ENCODE measurements at places on chromosomes 1 and 21.

DNA sequence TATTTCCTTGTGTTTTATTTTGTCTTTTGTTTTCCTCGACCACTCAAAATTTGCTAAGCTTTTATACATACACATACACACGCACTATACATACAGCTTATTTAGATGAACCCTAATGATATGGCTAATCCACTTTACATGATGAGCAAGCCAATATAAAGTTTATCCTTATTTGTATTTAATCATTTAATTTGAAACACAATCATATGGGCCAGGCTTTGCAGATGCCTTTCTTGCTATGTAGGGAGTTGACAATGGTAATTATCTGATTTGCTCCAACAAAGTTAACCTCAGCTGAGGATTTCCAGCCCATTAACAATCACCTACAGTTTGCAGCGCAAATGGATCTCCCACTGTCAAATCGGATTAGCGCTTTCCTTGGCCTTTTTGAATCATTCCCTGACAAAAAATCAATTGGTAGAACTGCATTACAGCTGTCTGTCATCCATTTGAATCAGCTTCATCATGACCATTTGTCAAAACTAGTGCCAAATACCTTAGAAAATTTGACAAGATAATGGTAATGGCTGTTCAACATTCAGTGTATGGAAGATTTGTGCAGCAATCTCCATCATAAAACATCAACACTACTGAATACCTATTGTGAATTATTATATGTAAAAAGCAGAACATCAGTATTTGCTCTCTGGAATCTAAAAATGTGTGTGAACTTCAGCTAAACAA is 352.6 kb downstream of the MRPL39 start:
- H3K27ac ChIP-seq: no peak overlapping the region
- H3K4me1 ChIP-seq: no peaks in the 10 kb centered on the region
- H3K36me3 ChIP-seq: no peaks in the 10 kb centered on the region
- no peak for DNase-seq
- no peak overlapping the region for H3K4me3 ChIP-seq
- H3K27me3 ChIP-seq: no peaks in the 10 kb centered on the region

DNA sequence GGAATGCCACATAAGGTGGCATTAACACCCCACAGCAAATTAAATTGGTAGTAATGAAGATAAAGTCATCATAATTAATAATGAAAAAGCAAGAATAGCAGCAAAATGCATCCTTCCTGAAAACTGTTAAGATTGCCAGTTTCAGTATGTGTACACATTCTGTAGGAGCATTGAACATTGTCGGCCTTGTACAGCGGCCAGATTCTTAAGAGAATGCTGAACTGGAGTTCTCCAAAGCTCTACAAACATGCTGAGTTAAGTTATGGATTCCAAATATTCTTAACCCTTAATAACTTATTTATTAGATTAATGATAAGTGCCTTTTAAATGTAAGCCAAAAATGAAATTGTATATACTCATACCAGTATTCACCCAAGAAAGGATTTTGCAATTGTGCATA is 189.9 kb downstream of the AK5 start:
- H3K4me1 ChIP-seq: no peaks in the 10 kb centered on the region
- no peak for DNase-seq
- H3K4me3 ChIP-seq: no peak overlapping the region
- H3K27ac ChIP-seq: no peak overlapping the region
- no peaks in the 10 kb centered on the region for H3K36me3 ChIP-seq

DNA sequence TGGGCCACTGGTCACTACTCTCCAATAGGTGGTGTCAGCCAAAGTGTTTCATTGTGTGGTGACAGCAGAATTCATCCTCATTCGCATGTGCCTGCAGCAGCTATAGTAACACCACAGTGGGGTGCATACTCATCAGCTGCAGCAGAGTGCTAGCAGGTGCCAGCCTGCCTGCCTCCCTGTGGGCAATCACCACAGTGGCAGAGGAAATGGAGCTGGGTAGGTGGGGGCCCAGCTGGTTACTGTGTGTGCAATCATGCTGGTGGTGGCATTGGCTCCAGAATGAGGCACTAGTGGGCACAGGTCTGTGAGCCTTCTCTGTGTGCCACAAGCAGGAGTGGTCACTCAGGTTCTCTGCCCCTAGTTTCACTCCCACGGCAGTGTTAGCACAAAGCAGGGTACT is 579.2 kb downstream of the PTPRC start:
- no peak overlapping the region for H3K4me3 ChIP-seq
- H3K27me3 ChIP-seq: no peaks in the 10 kb centered on the region
- no peaks in the 10 kb centered on the region for H3K4me1 ChIP-seq
- no peak for DNase-seq
- H3K27ac ChIP-seq: no peak overlapping the region

DNA sequence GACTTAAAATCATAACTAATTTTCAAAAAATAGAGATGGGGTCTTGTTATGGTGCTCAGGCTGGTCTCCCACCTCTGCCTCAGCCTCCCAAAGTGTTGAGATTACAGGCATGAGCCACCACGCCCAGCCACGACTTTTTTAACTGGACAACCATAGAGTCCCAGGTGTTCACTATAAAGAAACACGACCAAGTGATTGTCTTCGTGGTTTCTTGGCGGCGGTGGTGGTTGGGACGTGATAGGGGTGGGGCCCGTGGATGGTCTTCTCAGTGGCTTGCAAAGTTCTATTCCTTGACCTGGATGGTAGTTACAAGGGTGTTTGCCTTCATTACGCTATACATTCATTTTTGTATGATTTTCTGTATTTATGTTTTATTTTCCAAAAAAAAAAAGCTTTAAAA is 34.6 kb upstream of the COX20 start:
- DNase-seq: no peak
- no peak overlapping the region for H3K4me3 ChIP-seq
- no peaks in the 10 kb centered on the region for H3K36me3 ChIP-seq
- peaks cover 5% of the 10 kb centered on the region for H3K4me1 ChIP-seq

DNA sequence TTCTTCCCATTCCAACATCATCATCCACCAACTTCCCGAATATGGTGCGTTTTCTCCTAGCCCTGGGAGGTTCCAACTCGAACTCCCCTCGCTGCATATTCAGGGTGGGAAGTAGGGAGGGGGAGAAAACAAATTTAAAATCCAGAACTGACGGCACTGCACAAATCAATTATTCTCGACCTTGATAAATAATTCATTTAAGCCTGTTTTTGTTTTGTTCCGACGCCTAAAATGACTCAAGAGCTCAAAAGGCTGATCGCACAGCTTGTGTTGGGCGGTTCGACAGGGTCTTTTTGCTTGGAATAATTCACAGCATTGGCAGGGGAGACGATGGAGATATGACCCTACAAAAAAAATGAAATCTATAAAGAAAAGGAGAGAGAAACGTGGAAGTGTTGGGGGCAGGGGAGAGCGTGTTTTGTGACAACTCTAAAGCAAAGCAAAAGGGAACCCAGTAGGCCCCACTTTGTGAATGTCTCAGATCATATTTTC is 3.1 kb upstream of the BARHL2 start:
- H3K4me3 ChIP-seq: no peak overlapping the region
- H3K36me3 ChIP-seq: peaks cover 33% of the 10 kb centered on the region
- no peak for DNase-seq
- peaks cover 33% of the 10 kb centered on the region for H3K4me1 ChIP-seq

GRCh38 chr1:44681905-44682882 is 7.7 kb downstream of the ARMH1 start:
- no peaks in the 10 kb centered on the region for H3K36me3 ChIP-seq
- peaks cover 3% of the 10 kb centered on the region for H3K27me3 ChIP-seq
- H3K4me1 ChIP-seq: peaks cover 4% of the 10 kb centered on the region

DNA sequence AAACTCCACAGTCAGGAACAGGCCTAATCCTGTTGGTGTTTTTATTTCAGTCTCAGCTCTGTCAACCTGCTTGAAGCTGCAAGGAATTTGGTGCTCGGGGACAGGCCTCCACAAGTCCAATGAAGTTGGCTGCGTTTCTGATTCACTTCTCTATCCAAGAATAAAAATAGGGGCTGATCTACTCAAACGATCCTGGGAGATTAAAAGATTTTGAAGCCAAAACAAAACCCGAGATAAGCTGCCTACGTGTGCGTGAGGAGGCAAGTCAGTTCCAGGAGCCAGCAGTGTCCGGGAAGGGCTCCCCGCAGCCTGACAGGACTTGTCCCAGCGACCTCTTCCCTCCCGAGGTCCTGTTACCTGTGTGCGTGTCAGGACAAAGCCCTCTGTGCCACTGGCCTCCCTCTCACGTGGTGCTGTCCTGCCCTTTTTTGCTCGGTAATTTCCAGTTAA is 98.0 kb downstream of the ETS2 start:
- no peaks in the 10 kb centered on the region for H3K4me1 ChIP-seq
- no peak for DNase-seq
- no peak overlapping the region for H3K4me3 ChIP-seq
- H3K36me3 ChIP-seq: no peaks in the 10 kb centered on the region
- H3K27ac ChIP-seq: no peak overlapping the region
- H3K27me3 ChIP-seq: peaks cover 3% of the 10 kb centered on the region

DNA sequence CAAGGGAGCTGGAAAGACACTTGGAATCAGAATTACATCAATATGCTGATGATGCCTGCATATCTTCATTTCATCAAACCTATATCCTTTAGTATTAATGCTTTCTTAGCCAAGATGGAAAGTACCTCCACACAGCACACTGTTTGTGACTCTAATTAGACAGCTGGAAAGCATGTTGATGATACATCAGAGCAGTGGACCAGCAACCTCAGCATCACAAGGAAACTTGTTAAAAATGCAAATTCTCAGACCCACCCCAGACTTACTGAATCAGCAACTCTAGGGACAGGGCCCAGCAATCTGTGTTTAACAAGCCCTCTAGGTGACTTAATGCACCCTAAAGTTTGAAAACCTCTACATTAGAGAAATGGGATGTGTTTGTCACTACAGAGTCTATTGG is 332.1 kb downstream of the DPYD start:
- DNase-seq: no peak
- no peaks in the 10 kb centered on the region for H3K27me3 ChIP-seq
- H3K27ac ChIP-seq: no peak overlapping the region
- no peaks in the 10 kb centered on the region for H3K4me1 ChIP-seq
- no peak overlapping the region for H3K4me3 ChIP-seq

- H3K27me3 ChIP-seq: no peaks in the 10 kb centered on the region
- peaks cover 68% of the 10 kb centered on the region for H3K36me3 ChIP-seq
- no peaks in the 10 kb centered on the region for H3K4me1 ChIP-seq
- DNase-seq: no peak
- no peak overlapping the region for H3K4me3 ChIP-seq
Measured at GRCh38 chr1:169858467-169858866, 35.2 kb downstream of the SCYL3 start.

- no peak overlapping the region for H3K27ac ChIP-seq
- peaks cover 6% of the 10 kb centered on the region for H3K27me3 ChIP-seq
- H3K4me3 ChIP-seq: no peak overlapping the region
- no peak for DNase-seq
Measured at GRCh38 chr1:4636644-4637380, 17.6 kb upstream of the AJAP1 start.

GRCh38 chr1:208177656-208178055 is 66.5 kb downstream of the PLXNA2 start:
- DNase-seq: no peak
- no peak overlapping the region for H3K4me3 ChIP-seq
- peaks cover 5% of the 10 kb centered on the region for H3K27me3 ChIP-seq
- H3K27ac ChIP-seq: no peak overlapping the region

- H3K4me1 ChIP-seq: no peaks in the 10 kb centered on the region
- H3K27ac ChIP-seq: no peak overlapping the region
- H3K4me3 ChIP-seq: no peak overlapping the region
- no peak for DNase-seq
- no peaks in the 10 kb centered on the region for H3K27me3 ChIP-seq
Measured at GRCh38 chr21:39633770-39634181, 21.0 kb downstream of the B3GALT5 start.

DNA sequence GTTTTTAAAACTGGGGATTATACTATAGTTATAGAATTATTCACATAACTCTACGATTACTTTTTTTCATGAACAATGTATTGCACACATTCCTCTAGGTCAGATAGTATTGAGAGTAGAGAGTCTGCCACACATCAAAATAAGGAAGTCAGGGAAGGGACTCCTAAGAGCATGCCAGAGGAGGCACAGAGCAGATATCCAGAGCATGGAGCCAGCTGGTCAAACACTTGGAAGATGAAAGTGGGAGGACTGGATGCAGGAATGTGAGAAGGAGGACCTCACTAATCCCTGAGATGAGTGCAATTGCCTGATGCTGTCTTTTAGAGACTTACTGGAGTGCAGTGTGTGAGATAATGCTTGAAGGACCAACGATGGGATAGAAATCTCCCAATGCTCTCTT is 9.6 kb upstream of the RFX5 start:
- peaks cover 2% of the 10 kb centered on the region for H3K27me3 ChIP-seq
- no peak overlapping the region for H3K27ac ChIP-seq
- no peaks in the 10 kb centered on the region for H3K4me1 ChIP-seq
- peaks cover 8% of the 10 kb centered on the region for H3K36me3 ChIP-seq
- no peak for DNase-seq

- no peak for DNase-seq
- H3K4me1 ChIP-seq: peaks cover 23% of the 10 kb centered on the region
- no peak overlapping the region for H3K27ac ChIP-seq
- H3K27me3 ChIP-seq: peaks cover 12% of the 10 kb centered on the region
- no peak overlapping the region for H3K4me3 ChIP-seq
- H3K36me3 ChIP-seq: no peaks in the 10 kb centered on the region
Measured at GRCh38 chr1:1419813-1420653, 1.0 kb downstream of the ANKRD65 start.

DNA sequence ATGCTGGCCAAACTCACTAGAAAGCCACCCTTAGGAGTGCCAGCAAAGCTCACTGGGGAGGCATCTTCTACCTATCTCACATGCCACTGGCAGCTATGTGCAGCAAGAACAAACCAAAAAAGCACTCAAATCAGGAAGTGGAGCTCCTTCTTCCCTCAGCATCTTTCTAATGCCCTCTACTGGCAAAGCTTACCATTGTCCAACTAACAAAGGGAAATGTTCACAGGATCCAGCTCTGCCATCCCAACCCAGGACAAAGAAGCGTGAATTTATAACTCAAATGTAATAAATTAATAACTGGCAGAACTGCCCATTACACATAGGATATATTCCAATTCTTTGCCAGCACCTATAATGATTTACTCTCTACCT is 38.9 kb downstream of the LEPR start:
- no peaks in the 10 kb centered on the region for H3K27me3 ChIP-seq
- H3K4me1 ChIP-seq: peaks cover 30% of the 10 kb centered on the region
- H3K27ac ChIP-seq: no peak overlapping the region
- H3K36me3 ChIP-seq: peaks cover 3% of the 10 kb centered on the region
- H3K4me3 ChIP-seq: no peak overlapping the region

DNA sequence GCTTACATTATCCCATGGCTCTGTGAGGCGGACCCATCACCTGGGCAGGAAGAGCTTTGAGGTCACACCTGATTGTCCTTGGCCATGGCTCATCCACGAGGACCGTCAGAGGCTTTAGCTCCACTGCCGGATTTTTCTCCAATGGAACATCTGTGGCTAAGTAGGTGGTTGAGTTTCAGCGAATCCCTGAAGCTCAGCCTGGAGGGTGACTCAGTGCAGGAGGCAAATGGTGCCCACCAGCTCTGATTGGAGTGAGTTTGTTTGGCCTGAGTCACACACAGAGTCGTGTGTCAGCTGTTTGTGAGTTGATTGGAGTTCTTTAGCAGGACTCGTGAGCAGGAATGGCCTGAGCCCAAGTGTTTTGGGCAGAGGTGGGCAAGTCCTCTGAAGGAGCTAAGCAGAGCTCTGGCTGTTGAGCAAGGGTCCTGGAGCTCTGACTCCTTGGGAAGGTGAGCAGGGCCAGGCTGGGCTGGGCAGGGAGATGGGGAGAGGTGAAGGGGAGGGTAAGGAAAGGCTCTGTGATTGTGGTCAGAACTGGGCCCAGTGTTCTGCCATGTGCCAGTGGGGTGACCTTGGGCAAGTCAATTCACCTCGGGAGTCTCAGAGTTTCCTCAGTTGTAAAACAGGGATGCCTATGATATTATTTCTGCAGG is 2.0 kb downstream of the SLC6A17 start:
- no peaks in the 10 kb centered on the region for H3K36me3 ChIP-seq
- H3K27me3 ChIP-seq: peaks cover 43% of the 10 kb centered on the region
- peaks cover 2% of the 10 kb centered on the region for H3K4me1 ChIP-seq
- no peak for DNase-seq
- H3K4me3 ChIP-seq: no peak overlapping the region

All from activated CD4-positive, alpha-beta memory T cell treated with anti-CD3 and anti-CD28 coated beads, Interleukin-2, amount 10 ng/mL, durations not matched to agents 7 days and 5 days (primary cell).